Mucosa of descending colon (tissue), 3 donors: ENCODE measurements at places on chromosomes 7 and 10. TPM values are rescaled to one million over a fixed set of nuclear protein-coding genes. Genes with fewer than 3 reads are reported as not detected.

The SUGCT gene
- 7.6 TPM for total RNA-seq

DNA sequence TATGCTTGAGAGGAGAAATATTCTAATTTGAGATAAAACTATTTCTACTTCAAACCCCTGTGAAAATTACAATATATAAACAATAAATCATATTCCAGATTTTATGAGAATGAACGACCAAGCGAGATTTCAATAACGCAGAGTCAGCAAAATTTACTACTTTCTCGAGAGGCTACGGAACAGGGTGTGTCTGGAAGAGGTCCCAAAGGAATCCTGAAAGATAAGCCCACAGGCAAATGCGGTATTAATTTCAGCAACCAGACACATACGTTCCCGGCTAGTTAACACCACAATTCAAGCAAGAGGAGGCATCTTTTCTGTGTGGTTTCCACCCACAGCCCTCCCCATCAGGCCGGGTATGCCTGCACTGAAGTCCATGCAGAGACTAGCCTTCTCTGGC is 26.4 kb downstream of the BEND7 start:
- DNase-seq, result no peak

GRCh38 chr7:157674715-157675426 is 338.1 kb downstream of the DNAJB6 start:
- DNase-seq, result peak; percentile 34

The NPM3 gene
- 27.4 TPM for total RNA-seq

- DNase-seq, result no peak
Observed at GRCh38 chr10:78563314-78563713, 505.5 kb upstream of the ZMIZ1 start.

GRCh38 chr10:94013331-94013760 is 19.6 kb downstream of the PLCE1 start:
- DNase-seq, result no peak

- no peak for DNase-seq
Observed at GRCh38 chr10:12921163-12921562, 80.3 kb downstream of the CCDC3 start.

The NAPEPLD gene
- 43.9 TPM for total RNA-seq

DNA sequence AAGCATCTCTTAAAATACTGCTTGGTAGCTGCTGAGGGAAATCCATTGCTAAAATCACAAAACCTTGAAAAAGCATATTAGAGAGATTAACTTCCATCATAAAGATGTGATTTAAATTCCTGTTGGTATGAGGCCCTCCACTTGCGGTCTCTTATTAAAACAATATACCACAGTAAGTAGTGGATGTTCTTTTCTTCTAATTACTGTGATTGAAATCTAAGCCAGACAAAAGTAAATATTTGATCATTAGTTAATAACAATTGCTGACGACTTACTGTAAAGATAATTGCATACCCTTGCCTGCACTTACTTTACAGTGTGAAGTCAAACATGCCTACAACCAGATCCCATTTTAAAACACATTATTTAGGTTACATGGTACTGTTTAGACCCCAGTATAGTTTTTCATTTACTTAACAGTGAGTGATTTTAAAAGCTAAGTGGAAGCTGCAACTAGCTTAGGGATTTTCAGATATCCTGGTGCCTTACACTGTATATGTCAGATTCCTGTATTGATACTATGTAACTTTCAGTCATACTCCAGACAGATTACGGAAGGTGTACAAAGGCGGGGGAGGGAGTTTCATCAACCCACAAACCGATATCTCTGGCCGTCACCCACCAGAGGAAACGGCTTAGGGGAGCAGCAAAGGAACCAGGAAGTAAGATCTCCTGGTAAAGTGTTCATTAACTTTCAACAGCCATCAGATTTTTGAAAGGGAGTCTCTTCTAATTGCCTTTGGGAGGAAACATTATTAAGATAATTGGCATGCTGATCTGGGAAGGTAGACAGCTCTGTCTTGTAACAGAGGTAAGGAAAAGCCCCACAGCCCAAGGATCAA is 986 bp downstream of the NRP1 start:
- no peak for DNase-seq

The CD36 gene
- total RNA-seq, result 34.4 TPM

The SUN3 gene
- total RNA-seq, result 0.31 TPM

The NPC1L1 gene
- not detected for total RNA-seq

- DNase-seq, result no peak
Observed at GRCh38 chr10:120095875-120096274, 203.3 kb downstream of the SEC23IP start.

DNA sequence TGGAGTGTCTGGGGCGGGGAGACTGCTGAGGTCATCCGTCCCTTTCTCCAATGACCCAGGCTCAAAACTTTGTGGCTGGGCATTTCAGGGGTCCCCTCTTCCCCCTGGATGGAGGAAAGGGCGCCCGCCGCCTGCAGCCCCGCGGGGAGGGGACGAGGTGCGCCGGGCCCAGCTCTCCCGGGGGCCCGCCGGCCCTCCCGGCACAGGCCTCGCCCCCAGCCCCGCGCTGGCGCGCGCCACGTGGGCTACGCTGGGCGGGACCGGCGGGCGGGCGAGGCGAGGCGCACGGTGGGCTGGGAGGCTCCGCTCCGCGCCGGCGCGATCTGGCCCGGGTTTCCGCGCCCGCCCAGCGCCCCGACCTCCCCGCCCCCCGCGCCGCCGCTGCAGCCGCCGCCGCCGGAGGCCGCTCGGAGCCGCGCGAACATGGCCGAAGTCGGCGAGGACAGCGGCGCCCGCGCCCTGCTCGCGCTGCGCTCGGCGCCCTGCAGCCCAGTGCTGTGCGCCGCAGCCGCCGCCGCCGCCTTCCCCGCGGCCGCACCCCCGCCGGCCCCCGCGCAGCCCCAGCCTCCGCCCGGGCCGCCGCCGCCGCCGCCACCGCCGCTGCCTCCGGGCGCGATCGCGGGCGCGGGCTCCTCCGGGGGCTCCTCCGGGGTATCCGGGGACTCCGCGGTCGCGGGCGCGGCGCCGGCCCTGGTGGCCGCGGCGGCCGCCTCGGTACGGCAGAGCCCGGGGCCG is at the start of gene FOXK1:
Gene FOXK1 (plus strand): TSS at position 410 of the 735 bp plus-strand sequence. CDS start 14 bp downstream, at position 424.
- peak; percentile 87 for DNase-seq

DNA sequence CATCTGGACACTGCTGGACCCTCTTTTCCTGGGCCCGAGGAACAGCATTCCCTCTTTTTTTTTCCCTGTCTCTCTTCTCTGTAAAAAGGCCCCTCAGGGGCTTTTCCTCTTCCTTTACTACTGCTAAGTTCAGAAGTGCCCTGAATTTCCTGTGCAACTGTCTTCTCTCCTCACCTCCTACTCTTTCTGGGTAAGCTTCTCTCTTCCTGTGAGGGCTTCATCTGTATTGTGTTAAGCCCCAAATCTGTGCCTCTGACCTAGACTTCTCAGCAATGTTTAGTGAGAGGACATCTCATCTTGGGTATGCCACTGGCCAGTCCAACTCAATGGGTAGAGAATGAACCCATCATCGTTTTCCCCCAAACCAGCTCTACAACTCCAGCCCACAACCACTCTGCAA is 174.2 kb downstream of the PTEN start:
- DNase-seq, result no peak

DNA sequence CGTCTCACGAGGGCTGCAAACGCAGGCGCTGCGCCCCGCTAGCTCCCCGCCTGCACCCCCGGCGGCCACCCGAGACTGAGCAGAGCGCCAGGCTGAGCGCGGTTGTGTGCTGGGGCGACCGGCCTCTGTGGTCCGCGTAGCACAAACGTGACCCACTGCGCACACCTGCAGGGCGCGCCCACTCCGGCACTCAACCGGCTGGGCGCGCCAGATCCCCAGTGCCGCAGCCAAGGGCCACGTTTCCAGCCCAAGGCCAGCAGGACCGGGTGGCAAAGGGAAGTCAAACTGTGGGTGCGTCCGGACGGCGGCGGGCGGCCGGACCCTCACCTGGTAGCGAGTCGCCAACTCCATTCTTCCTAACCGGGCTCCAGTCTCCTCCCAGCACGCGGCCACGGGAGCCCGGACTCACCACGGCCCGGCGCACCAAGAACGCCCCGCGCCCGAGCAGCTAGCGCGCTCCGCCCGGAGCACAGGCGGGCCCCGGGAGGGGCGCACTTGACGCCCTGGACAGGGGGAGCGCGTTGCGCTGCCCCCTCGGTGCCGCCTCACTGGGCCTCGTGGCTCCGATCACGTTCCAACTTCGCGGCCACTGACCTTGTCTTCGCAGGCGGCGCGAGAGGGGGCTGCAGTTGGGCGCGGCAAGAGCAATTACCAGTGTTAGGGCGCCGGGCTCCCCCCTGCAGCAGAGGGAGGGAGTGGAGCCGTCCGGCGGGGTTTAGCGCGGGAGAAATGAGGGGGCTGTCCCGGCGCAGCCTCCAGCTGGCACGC is at the start of gene CDCA7L:
Gene CDCA7L (minus strand): TSS at position 446 of the 768 bp plus-strand sequence. CDS start 95 bp downstream, at position 351.
- peak; percentile 86 for DNase-seq

- no peak for DNase-seq
Observed at GRCh38 chr10:101135141-101136006, 4.3 kb downstream of the TLX1 start.

DNA sequence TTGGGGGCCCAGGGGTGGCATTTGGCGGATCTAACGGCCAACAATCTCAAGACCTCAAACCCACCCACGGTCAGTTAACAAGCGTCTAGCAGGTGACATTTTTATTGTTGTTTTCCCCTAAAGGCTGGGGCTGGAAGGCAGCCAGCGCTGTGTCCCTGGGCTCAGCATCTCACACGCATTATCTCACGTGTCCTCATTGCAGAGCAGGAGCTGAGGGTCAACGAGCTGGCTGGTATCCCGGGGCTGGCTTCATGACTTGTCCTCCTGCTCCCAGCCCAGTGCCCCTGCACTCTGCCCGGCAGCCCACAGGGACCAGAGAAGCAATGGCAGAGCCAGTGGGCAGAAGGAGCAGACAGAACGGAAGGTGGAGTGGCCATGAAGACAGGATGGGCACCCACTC is 54.4 kb upstream of the TMEM273 start:
- no peak for DNase-seq

- DNase-seq, result peak; percentile 72
Observed at GRCh38 chr7:77989981-77990566, 191.5 kb downstream of the PHTF2 start.

The TMEM229A gene
- not detected for total RNA-seq

DNA sequence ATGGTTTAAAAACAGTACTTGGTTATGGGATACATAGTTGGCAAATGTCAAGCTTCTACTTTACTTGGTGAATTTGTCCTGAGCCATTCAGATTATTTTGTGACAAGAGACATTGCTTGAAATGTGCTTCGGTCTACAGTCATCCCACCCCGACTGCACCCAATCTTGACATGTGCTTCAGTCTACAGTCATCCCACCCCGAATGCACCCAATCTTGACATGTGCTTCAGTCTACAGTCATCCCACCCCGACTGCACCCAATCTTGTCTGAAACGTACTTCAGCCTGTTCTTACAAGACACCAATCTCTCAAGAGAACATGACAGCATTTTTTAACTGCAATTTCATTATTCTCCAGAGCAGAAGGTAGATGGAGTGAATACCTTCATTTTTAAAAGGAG is 47.8 kb downstream of the PRKCQ start:
- DNase-seq, result no peak

- DNase-seq, result no peak
Observed at GRCh38 chr10:88707429-88708155, 1.5 kb downstream of the LIPK start.

DNA sequence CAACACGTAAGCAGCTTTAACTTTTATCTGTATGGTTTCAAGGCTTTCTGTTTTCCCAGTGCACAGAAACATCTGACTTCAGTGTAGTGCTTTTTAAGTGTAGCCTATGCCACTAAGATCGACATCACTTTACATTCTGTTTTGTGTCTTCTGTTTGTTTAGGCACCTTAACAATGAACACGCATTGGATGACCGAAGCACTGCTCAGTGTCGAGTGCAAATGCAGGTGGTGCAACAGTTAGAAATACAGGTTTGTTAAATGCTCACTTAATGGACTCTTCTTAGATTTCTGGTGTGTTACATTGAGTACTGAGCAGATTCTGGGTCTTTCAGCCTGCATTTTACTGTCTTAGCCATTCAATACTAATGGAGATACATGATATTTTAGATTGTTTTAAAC is 237.4 kb downstream of the FOXP2 start:
- DNase-seq, result no peak

DNA sequence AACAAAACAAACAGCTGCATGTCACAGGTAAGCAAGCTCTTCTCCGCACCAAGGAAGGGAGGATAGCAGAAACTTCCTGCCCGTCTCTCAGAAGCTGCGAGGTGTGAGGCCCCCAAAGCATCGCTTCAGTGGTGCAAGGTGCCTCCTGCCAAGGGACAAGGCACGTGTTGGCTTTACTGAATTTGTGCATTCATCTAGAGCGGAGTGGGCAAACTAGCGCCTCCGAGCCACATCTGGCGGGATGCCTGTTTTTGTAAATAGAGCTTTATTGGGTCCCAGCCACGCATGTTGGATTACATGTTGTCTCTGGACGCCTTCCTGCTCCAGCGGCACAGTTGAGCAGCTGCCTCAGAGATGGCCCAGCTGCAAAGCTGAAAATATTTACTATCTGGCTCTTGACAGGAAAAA is 27.7 kb downstream of the PHYH start:
- peak; percentile 27 for DNase-seq

- DNase-seq, result peak; percentile 51
Observed at GRCh38 chr10:72259491-72260238, 14.1 kb upstream of the DDIT4 start.

DNA sequence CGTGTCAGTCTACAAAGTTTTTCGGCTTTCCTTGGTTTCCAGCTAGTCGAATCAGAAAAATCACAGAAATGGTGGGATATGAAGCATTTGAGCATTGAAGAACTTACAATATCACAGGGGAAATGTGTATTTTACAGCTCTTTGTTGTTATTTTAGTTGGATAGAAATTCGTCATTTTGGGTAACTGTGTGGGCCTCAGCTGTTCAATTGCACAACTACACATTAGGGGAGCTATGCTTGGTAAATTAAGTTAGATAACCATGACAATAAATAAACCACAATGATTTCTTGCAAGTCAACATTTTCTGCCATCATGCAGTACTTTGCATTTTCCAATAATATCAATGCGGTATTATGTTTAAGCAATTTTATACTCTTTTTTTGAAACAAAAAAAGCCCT is 80.4 kb upstream of the ANK3 start:
- no peak for DNase-seq

- DNase-seq, result no peak
Observed at GRCh38 chr10:130834573-130834972, 476.9 kb downstream of the TCERG1L start.

The SPACDR gene
- total RNA-seq, result 1.0 TPM

DNA sequence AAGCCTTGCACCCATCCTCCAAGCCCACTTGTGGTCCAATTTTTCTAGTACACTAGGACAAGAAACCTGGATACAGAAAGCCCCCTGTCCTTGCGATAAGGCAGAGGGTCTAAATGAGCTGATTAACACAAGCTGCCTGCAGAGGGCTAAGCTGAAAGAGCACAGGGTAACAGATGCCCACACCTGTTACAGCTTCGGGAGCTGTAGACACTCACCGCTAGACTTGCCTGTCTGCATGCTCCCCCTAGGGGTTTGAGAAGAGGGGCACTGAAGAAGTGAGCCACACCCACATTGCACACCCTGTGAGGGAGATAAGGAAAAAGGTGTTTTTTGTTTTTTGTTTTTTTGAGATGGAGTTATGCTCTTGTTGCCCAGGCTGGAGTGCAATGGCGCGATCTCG is 386.5 kb upstream of the AUTS2 start:
- no peak for DNase-seq

- DNase-seq, result peak; percentile 77
Observed at GRCh38 chr7:157009170-157009777, 1.2 kb downstream of the MNX1 start.
